Renal cortical epithelial cell (primary cell): ENCODE measurements at places on chromosomes 7 and 10. TPM values are rescaled to one million over a fixed set of nuclear protein-coding genes. Genes with fewer than 3 reads are reported as not detected.

The ODAD2 gene
- total RNA-seq = 1.2 and 4.7 TPM in 2 replicates

The GDF10 gene
- total RNA-seq = not detected in 2 replicates

The AKR1C2 gene
- total RNA-seq = 1.9 and 6.5 TPM in 2 replicates

The ECHDC3 gene
- total RNA-seq = 14.9 and 19.0 TPM in 2 replicates

DNA sequence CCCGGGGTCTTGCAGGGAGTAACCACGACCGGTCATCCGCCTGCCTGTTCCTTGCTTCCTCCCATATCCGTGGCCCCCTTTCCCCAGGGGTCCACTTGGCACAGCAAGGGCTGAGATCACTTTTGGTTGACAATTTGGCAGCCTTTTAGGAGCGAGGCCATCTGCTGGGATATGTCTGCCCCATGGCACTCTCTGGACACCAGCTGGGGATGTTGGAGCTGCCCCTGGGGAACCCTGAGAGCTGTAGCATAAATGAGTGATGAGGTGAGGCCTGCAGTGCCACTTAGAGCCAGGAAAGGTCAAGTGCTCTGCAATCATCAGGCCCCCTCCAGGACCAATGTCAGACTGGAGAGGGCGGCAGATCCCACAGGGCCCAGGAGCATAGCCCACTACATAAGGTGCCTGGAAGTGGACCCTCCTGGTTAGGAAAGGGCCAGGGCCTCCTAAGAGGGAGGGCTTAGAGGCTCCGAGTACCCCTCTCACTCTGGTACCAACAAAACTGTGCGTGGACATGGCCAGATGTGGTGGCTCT lies 92.1 kb downstream of the HIP1 start:
- DNase-seq = no peak

The CDK14 gene
- total RNA-seq = 30.2 and 32.8 TPM in 2 replicates

GRCh38 chr10:99280472-99280871 lies 44.8 kb upstream of the HPSE2 start:
- DNase-seq = no peak

- no peak for DNase-seq
Measured at GRCh38 chr7:70883750-70884439, 248.0 kb upstream of the GALNT17 start.

DNA sequence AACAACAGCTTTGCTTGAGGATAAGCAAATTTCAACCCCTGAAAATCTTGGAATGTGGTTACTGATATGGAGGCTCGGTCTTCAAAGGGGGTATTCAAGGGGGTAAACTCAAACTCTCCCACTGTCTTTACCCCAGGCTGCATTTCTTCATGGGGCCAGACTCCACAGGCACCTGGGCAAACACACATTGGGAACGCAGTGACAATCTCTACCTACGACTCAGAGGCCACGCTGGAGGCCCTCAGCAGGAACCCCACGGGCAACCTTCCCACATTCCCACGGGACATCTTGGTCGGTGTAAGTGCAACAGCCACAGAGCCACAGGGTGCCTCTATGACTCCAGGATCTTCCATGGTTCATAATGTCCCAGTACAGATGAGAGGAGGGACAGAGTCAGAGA lies 2.2 kb upstream of the INSIG1 start:
- no peak for DNase-seq

The SORBS1 gene
- total RNA-seq = 4.3 and 9.8 TPM in 2 replicates

The SMARCD3 gene
- 3.8 and 15.0 TPM in 2 replicates for total RNA-seq

DNA sequence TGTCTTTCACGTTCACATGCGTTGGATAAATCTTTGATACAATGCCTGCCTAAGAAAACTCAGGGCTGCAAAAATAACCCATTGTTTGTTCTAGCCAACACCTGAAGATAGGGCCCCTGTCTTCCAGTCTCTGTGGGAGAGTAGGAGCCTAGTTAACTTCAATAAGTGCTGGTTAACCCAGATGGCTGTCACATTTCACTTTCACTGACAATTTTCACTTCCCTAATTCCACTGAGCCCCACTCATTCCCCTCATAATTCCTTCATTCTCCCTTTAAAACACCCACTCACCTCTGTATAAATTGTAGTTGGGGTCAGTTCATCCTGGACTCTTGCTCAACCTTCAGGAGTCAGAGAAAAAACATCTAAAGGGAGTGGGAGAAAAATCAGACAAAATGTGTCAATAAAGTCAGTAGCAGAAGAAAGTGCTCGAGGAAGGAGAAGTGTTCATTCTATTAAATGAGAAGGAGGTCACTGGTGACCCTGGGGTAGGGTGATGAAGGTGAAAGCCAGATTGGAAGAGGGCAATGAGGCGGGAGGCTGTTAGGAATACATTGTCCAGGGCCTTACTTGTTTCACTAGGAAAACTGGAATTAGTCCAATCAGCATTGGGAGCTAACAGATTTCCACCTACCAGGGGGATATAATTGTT lies 51.2 kb upstream of the ABI1 start:
- DNase-seq = peak; percentile 18

The ADCY1 gene
- 0.10 and 0.87 TPM in 2 replicates for total RNA-seq

The PRRT4 gene
- total RNA-seq = 0.17 TPM in 1 of 2 replicates, not detected in the other

The AASS gene
- 13.4 and 15.7 TPM in 2 replicates for total RNA-seq

GRCh38 chr10:659688-660141 lies 29.8 kb downstream of the DIP2C start:
- DNase-seq = peak; percentile 81

The RAB19 gene
- 3.5 and 15.1 TPM in 2 replicates for total RNA-seq

GRCh38 chr10:3668276-3668965 lies 116.6 kb downstream of the KLF6 start:
- peak; percentile 76 for DNase-seq

DNA sequence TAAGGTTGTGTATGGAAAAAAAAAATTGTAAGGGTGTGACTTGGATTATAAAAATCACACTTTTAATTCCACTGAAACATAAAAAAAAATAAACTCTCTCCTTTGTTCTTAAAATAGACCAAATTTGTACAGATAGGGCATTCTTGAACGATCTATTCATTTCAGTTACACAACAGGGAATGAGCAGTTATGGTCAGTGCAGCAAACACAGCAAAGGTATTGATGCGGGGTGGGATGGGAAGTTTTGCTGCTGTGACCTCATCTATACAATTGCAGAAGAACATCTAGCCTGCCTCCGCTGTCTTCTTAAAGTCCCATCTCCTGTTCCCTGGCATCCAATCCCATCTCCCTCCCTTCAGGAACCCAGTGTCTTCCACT lies 580.2 kb downstream of the SUGCT start:
- no peak for DNase-seq
